ENCODE measurements at places on chromosomes 3 and 15. TPM values are rescaled to one million over a fixed set of nuclear protein-coding genes. Genes with fewer than 3 reads are reported as not detected.

The RPUSD3 gene
- total RNA-seq, result 30.7 TPM

The TMEM39A gene
- total RNA-seq, result 72.5 TPM

The NAALADL2 gene
- total RNA-seq, result 8.7 TPM

The MYH15 gene
- 1.1 TPM for total RNA-seq

The SLC7A14 gene
- total RNA-seq, result 0.17 TPM

The SEMA3B gene
- 5.0 TPM for total RNA-seq

The SYNPR gene
- total RNA-seq, result not detected

The NCEH1 gene
- 10.7 TPM for total RNA-seq

The PRTG gene
- total RNA-seq, result 2.9 TPM

The SLC9C1 gene
- not detected for total RNA-seq

The ZNF502 gene
- total RNA-seq, result 5.7 TPM

The HYPK gene
- total RNA-seq, result 26.3 TPM

- no peak for DNase-seq
Observed at GRCh38 chr3:56368846-56369245, 99.4 kb downstream of the ERC2 start.

- no peak for DNase-seq
Observed at GRCh38 chr3:25633919-25634318, 30.8 kb downstream of the TOP2B start.

GRCh38 chr3:31241533-31241932 is 291.2 kb upstream of the STT3B start:
- no peak for DNase-seq

DNA sequence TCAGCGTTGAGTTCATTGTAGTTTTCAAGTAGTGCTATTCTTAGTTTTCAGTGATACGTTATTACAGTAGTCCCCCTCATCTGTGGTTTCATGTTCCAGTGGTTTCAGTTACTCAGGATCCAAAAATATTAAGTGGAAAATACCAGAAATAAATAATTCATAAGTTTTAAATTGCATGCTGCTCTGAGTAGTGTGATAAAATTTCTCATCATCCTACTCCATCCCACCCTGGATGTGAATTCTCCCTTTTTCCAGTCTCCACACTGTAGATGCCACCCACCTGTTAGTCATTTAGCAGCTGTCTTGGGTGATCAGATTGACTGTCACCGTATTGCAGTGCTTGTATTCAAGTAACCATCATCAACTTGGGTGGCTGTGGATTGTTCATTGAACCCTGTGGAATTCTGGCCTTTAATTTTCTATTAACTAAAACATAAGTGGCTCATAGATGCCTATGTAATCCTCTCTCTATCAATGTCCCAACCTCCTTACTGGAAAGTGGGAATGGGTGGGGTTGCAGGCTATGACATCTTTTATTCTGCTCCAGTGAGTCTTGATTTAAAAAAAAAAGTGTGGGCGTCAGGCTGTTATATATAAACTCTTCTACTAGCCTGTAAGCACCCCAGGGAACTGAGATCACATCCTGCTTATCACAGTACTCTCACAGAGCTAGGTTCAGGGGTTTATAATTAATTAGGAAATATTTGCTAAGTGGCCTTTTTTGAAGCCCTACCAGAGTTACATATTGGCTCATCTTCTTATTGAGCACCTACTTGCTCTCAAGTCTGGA is 97.5 kb downstream of the CFAP20DC start:
- DNase-seq, result no peak

GRCh38 chr3:126348308-126348920 is 8.8 kb downstream of the KLF15 start:
- no peak for DNase-seq

GRCh38 chr15:68658641-68659358 is 80.0 kb downstream of the CORO2B start:
- no peak for DNase-seq

- DNase-seq, result peak; percentile 2
Observed at GRCh38 chr3:40557575-40558161, 32.9 kb downstream of the ZNF621 start.

DNA sequence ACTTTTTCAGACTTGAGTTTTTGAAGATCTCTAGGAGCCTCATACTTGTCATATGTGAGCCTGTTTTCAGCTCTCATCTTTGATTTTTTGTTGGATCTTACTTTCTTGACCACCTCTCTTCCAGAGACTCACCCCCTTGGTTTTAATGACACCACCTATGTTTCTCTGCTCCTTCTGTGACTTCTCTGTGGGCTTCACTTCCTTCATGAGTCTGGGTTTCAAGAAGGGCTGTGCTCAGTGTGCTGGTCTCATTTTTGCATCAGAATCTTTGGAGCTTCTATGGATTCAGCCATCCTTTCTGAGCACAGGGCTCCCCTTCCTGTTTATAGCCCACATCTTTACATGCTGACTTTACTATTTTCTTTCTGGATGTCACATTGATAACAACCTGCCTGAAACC is 17.7 kb downstream of the PPM1L start:
- no peak for DNase-seq

- no peak for DNase-seq
Observed at GRCh38 chr3:173992416-173992815, 594.9 kb downstream of the NLGN1 start.

DNA sequence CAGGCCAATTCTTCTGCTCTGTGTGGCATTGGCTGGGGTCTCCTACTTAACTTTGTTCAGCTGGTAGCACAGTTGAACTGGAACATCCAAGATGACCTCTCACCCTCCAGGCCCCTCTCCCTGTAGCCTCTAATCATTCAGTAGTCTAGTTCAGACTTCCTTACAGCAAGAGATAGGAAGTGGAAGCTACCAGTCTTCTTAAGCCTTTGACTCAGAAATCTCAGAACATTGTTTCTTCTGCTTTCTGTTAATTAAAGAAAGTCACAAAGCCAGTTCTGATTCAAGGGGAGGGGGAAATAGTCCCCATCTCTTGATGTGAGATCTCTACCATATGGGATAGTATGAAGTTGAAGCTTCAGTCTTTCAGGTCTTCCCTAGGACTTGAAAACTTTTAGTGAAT is 18.8 kb upstream of the SACM1L start:
- DNase-seq, result no peak

DNA sequence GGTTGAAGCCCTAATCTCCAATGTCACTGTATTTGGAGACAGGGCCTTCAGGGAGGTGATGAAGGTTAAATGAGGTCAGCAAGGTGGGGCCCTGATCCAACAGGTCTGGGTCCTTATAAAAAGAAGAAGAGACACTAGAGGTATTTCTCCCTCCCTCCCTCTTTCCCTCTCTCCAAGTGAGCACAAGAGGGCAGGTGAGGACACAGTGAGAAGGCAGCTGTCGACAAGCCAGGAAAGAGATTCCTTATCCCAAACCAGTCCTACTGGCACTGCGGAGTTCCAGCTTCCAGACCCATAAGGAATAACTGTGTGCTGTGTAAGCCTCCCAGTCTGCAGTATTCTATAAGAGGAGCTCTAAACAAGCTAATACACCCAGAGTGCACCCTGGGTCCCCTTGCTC is 134.7 kb downstream of the ADAMTS17 start:
- no peak for DNase-seq

GRCh38 chr15:39227001-39227400 is 353.9 kb upstream of the THBS1 start:
- no peak for DNase-seq

DNA sequence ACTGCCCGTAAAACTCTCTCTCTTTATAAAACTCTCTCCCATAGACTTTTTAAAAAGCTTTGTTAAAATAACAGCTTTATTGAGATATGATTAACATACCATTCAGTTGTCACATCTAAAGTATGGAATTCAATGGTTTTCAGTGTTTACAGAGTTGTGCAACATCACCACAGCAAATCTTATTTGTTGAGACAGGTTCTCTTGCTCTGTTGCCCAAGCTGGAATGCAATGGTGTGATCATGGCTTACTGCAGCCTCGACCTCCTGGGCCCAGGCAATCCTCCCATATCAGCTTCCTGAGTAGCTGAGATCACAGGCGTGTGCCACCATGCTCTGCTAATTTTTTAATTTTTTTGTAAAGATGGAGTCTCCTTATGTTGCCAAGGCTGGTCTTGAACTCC is 35.9 kb upstream of the TRAK1 start:
- DNase-seq, result no peak

- no peak for DNase-seq
Observed at GRCh38 chr15:68330901-68331300, 53.4 kb downstream of the FEM1B start.

- DNase-seq, result no peak
Observed at GRCh38 chr15:66749841-66750575, 48.0 kb downstream of the SMAD6 start.

DNA sequence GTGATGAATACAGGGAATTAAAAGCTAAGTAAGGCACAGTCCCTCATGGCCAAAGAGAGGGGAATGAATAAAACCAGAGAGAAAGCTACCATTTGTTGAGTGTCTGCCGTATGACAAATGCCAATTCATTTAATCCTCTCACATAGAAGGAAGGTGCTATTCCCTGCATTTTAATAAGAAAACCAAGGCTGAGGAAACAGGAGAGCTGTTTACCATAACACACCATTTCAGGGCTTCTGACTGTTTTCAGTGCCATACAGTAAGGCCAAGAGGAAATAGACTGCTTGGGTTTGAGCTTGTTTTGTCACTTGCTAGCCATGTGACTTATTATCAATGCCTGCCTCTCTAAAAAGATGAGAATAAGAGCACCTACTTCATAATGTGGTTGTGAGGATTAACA is 10.1 kb downstream of the BTBD1 start:
- DNase-seq, result no peak

- DNase-seq, result no peak
Observed at GRCh38 chr3:32937331-32937730, 14.1 kb upstream of the CCR4 start.

DNA sequence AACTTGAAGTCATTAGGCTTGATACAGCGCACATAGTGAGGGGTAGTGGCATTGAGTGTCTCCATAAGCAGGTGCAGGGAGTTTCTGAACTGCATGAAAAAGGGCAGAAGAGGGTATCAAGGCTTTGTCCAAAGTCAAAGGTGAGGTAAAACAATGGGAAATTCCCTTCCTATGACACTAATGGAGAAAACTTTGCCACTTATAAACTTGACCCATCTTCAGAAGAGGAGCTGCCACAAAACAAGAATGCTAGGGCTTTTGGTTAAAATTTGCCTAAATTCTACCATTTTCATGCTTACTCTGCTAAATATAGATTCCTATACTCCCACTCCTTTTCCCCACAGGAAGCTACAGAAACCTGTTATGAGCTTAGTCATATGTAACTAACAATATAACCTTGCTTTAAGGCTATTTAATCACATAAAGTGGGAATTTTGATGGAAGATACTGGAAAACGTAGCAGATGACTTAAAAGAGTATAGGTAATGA is 87.5 kb upstream of the MYO5C start:
- no peak for DNase-seq

GRCh38 chr3:66483409-66483906 is 17.4 kb downstream of the LRIG1 start:
- peak; percentile 46 for DNase-seq

GRCh38 chr3:139519998-139520737 is 19.4 kb downstream of the RBP1 start:
- peak; percentile 58 for DNase-seq

- no peak for DNase-seq
Observed at GRCh38 chr3:196528639-196529233, 13.6 kb upstream of the SMCO1 start.

- no peak for DNase-seq
Observed at GRCh38 chr3:151562891-151563290, 102.0 kb upstream of the IGSF10 start.

DNA sequence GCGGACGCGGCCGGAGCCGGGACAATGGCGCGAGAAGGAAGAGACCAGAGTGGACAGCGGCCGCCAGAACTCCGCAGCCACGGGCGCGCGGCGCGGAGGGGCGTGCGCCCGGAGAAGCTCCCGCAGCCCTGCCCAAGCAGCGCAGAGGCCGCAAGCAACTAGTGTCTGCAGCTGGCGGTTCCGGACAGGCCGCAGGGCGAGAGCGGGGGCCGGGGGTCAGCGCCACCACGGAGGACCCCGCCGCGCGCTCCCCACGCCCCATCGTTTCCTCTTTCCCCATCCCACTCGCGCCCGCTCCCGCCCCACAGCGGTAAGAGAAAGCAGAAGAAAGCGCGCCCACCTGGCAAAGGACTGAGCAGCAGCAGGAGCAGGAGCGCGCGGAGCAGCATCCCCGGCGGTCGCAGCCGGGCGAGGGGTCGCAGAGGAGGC is 440 bp downstream of the PRTG start:
- DNase-seq, result peak; percentile 42

GRCh38 chr3:150739200-150739863 is 23.6 kb downstream of the SIAH2 start:
- no peak for DNase-seq

DNA sequence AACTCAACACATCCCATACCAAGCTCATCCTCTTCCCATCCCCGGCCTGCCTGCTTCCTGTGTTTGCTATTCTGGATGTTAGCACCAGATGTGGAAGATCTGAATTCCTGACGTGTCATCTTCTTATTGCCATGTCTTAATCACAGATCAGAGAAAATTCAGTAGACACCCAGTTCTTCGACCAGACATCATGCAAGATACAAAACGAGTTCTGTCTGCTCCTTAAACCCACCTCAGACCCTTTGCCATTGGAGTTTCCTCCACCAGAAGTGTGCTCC is 52.0 kb downstream of the FGD5 start:
- DNase-seq, result no peak

GRCh38 chr15:101203607-101204189 is 48.1 kb downstream of the CHSY1 start:
- DNase-seq, result no peak

DNA sequence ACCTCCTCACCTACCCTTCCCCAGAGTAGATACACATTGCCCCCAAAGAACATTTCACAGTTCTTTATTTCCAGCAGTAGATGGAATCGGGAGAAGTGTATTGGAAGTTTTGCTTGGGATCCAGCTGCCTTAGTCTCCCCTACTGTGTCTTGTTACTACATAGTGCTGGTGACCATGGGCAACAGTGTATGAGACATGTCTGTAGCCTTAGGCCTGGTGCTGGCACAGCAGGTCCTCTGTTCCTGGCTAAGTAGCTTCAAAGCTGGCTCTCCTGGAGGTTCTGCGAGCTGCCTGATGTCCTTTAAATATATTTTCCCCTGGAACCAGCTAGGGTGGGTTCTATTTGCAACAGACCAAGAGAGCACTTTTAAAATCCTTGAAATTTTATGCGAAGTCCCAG is 174.7 kb downstream of the THSD4 start:
- no peak for DNase-seq

- no peak for DNase-seq
Observed at GRCh38 chr3:143478115-143478693, 358.6 kb downstream of the CHST2 start.

DNA sequence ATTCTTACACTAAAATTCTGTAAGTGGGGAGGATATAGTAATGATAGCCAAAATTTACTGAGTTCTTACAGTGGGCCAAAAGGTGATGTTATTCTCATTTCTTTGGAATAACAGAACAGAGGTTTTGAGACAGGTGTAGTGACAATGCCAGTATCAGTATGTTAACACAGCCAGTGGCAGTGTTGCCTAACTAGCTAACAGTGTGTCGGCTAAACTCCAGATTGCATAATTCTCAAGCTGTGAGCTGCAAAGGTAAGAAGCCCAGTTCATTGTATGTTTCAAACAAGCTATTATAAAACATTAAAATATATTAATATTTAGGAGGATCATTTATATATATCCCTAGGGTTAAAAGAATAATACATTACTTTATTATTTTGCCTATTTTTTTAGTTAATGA is 920 bp downstream of the SLC15A2 start:
- DNase-seq, result no peak

Measured in Daoy (cell line).